ENCODE measurements at places on chromosomes 5 and 9. TPM values are rescaled to one million over a fixed set of nuclear protein-coding genes. Genes with fewer than 3 reads are reported as not detected.

GRCh38 chr9:81321551-81321950, 367.8 kb downstream of the TLE1 start:
- no peak for DNase-seq

DNA sequence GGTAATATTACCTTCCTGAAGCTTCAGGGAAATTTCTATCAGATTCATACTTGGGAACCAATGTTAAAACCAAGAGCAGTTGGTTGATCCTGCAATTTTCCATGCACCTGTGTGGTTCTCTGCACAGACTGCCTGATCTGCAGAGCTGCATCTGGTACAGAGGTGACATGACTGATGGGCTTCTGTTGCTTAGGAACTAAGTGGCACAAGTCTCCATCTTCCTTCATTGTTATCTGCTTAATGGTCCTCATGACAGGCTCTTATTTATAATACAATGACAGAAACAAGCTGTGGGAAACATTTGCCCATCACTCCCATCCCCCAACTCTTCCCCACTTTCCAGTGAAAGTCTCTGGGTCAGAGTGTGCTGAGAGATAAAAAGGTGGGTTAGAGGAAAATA, 799.1 kb downstream of the TAF11L14 start:
- no peak for DNase-seq

GRCh38 chr5:35820735-35821134, 36.0 kb upstream of the IL7R start:
- DNase-seq, result no peak

DNA sequence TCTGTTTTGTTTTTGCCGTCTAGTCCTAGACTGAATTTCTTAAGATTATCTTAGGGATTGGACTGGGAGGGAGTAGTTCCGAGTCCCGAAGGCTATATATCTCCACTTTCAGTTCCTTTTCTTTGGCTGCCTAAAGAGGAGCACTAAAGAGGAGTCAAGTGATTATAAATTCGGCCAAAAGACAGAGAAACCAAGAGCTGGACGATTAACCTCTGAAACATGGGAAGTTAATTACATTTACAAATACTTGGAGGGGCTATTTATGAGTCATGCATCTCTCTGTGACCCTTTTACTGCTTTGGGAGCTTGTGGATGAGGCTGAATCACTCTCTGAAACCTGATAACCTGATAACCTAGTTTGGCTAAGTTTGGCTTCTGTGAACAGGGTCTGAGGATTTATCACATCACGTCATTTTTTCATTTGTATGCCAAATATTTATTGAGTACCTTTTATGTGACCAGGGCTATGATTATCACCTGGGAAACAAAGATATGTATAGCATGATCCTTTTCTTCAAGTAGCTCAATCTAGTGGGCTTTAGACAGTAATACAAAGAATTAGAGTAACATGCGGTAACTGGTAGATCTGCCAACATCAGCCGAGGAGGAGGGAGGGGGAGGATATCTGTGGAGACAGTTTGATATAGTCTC, 180.9 kb downstream of the CD180 start:
- DNase-seq, result no peak

DNA sequence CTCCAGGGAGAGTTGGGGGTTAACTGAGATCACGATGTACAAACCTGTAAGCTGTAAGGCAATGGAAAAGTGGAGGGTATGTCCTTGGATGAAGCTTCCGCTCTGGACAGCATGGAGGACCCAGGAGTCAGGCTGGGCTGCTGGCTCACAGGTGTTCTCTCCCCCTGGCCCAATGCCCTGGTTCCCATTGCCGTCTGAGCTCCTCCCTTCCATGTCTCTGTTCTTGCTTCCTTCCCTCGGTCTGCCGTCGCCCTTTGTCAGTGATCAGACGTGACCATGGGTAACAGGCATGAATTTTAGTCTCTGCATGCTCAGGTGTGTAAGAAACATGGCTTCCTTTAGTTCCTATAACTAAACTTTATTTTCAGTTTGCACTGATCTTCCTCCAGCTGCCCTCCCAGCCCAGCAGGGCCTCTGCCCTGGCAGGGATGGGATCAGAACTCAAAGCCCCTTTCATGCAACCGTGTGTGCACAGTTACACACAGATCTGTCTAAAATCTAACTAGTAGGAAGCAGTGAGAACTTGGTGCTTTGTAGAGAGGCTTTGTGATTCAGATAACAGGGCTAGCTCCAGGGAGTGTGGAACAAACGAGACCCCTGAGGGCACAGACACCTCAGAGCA, 51.7 kb upstream of the KCNMB1 start:
- no peak for DNase-seq

The NXNL2 gene
- not detected for total RNA-seq

The SLC6A7 gene
- not detected for total RNA-seq

Data from activated T-cell treated with anti-CD3 and anti-CD28 coated beads, Interleukin-2, amount 50 U/mL, for 72 hours (primary cell).